Fibroblast of skin of right biceps (primary cell): ENCODE measurements at places on chromosomes 2 and 18.

DNA sequence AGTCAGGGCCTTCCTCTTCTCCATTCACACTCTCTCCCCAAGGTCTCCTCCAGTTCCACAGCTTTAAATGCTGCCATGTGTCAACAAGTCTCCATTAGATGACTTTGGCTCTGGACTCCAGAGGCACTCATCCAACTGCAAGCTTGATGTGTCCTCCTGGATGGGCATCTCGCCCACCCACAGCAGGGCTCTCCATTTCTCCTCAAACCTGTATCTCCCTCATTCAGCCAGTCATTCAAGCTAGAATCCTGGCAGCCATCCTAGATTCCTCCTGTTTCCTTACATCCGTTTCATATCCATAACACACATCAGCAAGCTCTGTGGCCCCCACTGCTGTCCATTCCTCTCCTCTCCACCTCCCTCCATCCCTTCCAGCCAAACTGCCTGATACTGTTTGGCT, 88.4 kb upstream of the AFF3 start:
- peak; percentile 74 for DNase-seq

DNA sequence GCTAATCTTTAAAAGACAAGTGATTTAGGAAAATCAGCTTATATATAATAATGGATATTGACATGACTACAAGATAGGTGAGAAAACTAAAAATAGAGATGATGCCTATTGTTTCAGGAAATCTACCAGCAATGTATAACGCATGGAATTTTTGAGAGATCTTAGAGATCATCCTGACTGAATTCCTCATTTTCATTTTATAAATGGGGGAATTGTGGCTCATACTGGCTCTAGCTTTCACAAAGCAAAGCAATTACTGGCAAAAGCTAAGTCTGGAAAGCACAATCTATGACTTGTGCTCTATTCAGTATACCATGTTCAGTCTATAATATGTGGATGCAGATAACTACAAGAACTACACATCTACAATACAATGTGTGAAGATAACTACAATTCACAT, 51.9 kb upstream of the FANCL start:
- no peak for DNase-seq

- no peak for DNase-seq
Measured at GRCh38 chr2:167431949-167432348, 543.7 kb downstream of the XIRP2 start.

GRCh38 chr2:36559221-36559942, 38.6 kb downstream of the FEZ2 start:
- DNase-seq = no peak

DNA sequence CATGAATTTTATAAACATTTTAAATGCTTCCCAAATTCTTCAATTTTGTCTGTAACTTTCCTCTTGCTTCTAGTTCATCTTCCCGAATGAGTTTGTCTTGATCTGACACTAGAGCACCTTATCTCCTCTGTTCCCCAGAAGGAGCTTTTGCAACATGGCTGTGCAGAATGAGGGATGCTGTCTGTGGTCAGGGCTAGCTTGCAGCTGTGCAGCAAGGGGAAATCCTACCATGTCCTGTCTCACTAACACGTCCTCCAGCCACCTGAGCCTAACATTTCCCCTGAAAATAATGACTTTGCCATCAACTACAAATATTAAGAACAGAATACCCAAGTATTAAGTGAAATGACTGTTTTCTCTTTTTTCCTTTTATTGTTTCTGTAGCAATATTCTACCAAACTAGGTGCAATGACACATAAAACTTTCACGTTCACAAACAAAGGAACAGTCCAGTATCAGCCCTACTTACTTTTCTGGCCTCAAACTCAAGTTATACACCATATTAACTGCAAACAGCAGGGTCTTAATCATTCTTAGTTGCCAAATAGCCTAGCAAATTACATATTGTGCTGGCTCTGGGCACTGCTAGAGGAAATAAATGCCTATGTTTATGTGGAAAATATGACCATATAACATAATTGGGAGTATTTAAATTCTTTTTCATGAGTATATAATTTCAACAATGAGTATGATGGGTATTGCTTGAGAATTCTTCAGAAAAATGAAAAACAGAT, 423.3 kb downstream of the CMPK2 start:
- no peak for DNase-seq

DNA sequence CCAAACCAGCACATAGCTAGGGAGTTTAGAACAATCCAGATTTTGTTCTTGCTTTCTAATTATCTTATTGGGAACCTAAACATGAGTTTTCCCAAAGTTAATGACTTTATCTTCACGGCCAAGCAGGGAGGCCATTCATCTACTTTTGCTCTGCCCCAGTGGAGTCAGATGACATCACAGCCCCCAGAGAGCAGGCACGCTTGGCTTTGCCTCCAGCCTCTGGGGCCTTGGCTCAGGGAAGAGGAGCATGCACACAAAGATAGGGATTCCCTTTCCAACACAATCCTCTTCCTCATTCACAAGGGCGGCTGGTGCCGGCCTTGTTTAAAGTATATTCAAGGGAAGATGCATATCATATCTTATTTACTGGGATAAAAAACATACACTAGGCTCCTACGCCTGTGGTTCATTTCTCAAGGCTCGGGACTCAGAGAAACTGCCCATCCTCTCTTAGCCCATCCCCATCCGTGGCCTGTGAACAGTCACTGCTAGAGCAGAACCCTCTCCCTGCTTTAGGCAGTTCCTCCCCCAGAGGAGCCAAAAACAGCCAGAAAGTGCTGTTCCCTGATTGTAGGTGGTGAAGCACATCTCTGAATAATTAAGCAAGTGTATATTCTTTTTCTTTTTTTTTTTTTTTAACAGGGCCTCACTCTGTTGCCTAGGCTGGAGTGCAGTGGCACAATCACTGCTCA, 21.2 kb downstream of the TGFA start:
- no peak for DNase-seq

GRCh38 chr2:59529726-59530125, 1023.7 kb downstream of the BCL11A start:
- no peak for DNase-seq

- DNase-seq = peak; percentile 52
Measured at GRCh38 chr2:118046634-118047210, 32.9 kb upstream of the CCDC93 start.

- no peak for DNase-seq
Measured at GRCh38 chr18:22277758-22278157, 108.4 kb downstream of the GATA6 start.

DNA sequence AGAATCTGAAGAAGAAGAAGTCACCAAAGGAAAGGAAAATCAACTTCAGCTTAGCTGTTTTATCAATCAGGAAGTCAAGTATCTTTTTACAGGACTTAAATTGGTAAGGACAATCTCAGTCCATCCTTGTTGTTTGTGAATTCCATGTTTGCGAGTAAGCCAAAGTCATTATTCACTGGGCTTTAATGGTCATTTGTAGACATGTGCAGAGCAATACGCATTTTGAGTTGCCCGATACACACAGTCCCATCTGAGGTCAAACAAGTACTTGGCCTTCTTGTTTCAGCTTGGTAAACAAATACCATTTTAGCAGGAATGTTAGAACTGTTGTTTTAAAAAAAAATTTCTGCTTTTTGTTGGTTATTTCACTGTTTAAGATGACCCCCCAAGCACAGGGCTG, 40.9 kb downstream of the USP14 start:
- DNase-seq = no peak

GRCh38 chr2:237744613-237745249, 53.8 kb upstream of the RBM44 start:
- peak; percentile 43 for DNase-seq

- DNase-seq = no peak
Measured at GRCh38 chr2:230901006-230901405, 24.0 kb downstream of the GPR55 start.

DNA sequence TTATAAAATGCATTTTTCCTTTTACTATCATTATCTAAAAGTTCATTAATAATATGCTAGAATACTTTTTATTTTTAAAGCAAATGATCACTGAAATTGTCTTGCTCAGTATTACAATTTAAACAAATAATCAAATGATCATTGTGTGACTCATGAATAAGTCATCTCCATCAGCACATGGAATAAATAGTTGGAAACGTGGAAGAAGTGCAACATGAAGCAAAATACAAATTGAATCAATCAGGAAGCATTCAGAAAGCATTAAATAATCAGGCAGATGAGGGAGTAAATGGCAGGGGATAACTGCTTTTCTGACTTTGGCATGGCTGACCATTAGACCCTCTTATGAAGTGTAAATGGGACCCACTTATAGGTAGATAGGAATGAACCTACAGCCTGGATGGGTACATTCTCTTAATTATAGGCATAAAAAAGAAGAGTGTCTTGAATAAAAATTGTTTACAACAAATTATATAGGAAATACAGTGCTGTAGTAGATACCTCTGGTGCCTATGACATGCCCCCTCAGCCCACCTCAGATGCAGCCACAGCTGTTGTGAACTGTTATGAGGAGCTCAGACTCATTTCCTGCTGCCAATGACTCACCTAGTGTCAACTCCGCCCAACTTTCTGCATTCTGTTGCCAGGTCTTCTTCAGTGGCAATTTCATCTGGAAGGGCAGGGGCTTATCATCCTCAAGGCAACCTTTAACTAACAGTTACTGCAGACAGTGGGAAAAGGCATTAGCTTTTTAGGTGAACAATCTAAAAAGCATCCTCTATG, 936.0 kb downstream of the TRIB2 start:
- peak; percentile 80 for DNase-seq

DNA sequence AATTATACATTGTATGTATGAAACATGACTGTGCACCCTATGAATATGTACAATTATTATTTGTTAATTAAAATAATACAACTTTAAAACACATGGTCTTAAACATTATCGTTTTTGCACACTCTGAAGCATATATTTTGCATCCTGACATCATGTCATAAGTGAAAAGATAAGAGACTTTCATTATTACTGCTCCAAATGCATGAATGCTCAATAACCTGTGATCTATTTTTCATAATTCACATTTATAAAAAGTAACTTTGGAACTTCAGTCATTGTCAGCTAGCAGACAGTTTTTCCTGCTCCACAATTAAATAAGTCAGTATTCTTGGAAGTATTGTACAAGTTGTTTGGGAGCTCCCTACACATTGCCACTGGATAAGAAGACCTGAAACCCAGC, 1.3 kb upstream of the ITPRIPL1 start:
- DNase-seq = no peak

- no peak for DNase-seq
Measured at GRCh38 chr18:49876536-49876935, 63.2 kb upstream of the ACAA2 start.

DNA sequence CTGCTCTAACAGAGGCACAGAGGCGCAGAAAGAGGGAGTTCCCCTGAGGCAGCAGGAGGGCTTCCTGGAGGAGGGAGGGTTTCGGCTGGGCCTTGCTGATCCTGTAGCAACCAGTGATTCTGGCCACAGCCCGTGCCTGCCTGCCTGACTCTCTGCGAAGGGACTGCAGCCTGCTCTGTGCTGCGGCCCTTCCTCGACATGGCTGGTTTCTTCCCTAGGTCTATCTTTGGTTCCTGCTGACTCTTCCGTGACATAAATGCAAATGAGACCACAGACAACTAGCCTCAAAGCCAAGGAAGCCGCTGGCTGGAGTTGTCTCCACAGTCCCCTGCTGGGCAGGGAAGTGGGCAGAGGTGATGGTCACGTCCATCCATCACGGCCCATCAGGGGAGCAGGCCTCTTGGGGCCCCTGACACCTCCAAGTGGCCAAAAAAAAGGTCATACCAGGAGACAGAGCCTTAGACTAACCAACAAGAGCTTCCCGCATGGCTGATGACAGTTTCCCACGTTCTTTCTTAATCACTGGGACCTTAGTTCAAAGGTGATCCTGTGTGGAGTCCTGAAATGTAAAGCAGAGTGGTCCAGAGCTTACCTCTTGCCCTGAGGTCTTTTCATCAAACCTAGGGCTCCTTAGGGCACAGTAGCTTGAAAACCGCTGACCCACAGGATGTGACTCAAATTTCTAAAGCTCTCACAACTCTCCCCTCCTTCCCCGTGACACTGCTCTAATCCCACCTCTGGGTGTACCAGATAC, 55.3 kb downstream of the HS1BP3 start:
- DNase-seq = peak; percentile 59

- DNase-seq = peak; percentile 4
Measured at GRCh38 chr2:172052000-172052983, 33.0 kb upstream of the DLX1 start.

- no peak for DNase-seq
Measured at GRCh38 chr2:219059725-219060682, 717 bp downstream of the IHH start.

- DNase-seq = no peak
Measured at GRCh38 chr2:106545007-106545406, 57.8 kb downstream of the CD8B2 start.

GRCh38 chr2:234955971-234956509, 4.2 kb downstream of the SH3BP4 start:
- DNase-seq = peak; percentile 20

GRCh38 chr2:127645395-127646291, at the start of gene GPR17:
Gene GPR17, plus strand, starts transcription at chr2:127646153. Its CDS starts 4,583 bp downstream, at chr2:127650736.
- DNase-seq = no peak

DNA sequence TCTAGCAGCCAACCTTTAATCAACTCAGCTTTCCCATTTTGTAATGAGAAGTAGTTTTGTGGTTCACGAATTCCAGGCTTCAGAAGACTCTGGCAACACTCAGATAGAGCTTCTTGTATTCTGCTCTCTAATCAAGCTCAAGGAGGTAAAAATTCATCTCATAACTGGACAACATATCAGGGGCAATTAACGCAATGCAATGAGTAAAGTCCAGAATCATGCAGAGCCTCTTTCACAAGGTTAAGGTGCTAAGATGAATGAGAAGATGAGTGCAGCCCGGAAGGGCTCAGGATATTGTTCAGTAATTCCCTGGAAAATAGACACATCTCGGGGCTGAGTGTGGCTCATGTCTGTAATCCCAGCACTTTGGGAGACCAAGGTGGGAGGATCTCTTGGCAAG, 527.7 kb downstream of the SOX11 start:
- no peak for DNase-seq

DNA sequence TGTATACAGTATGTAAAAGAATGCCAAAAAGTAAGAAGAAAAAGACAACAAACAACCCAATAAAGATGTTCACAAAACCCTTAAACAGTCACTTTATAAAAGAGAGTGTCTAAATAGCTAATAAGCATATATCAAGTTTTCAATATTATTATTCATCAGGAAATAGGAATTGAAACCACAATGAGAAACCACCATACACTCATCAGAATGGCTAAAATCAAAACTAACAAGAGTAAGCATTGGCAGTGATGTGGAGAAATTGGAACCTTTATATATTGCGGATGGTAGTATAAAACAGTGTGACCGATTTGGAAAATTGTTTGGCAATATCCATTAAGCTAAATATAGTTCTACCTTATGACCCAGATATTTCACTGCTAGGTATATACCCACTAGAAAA, 20.5 kb upstream of the TGFA start:
- no peak for DNase-seq

- no peak for DNase-seq
Measured at GRCh38 chr2:149418065-149418464, 87.7 kb downstream of the LYPD6 start.

DNA sequence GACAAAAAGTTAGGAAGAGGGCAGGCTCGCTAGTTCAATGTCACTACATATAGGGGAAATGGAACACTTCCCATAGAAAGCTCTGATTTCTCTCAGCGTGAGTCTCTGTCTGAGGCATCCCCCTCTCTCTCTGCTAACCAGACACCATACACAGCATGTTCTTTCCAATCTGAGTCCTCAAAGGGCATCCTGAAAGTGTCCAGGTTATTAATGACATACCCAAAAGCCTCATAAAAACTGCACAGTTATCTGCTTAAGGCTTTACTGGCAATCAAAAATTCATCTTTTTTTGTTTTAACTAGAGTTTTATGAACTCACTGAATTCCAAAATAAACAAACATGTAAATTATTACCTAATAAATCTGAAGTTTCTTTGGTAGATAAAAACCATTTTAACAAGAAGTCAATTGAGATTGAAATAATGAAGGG, 137.4 kb downstream of the AFF3 start:
- DNase-seq = no peak
